ENCODE measurements at places on chromosomes 7 and 10.
A peak's percentile ranks its signal among the peaks of the same experiment; 100 is the strongest.

GRCh38 chr10:22652988-22653481 lies 61.3 kb downstream of the PIP4K2A start:
- no peak for DNase-seq

DNA sequence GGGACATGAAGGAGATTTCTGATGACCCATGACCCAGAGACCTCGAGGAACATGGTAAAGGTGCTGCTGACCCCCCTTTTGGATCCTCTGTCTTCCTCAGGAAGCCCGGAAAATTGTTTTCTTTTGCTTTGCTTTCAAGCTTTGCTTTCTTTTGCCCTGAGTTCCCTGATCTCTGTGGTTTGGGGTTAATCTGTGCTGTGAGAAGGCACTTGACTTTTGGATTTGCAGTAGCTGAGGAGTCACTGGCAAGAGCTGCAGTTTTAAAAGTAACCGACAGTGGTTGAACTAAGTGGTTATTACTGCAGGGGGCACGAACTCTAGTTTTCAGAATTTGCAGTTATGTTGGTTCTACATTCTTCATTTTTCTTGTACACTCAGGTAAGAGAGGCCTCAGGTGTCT lies 53.0 kb downstream of the PDZD8 start:
- DNase-seq: no peak

DNA sequence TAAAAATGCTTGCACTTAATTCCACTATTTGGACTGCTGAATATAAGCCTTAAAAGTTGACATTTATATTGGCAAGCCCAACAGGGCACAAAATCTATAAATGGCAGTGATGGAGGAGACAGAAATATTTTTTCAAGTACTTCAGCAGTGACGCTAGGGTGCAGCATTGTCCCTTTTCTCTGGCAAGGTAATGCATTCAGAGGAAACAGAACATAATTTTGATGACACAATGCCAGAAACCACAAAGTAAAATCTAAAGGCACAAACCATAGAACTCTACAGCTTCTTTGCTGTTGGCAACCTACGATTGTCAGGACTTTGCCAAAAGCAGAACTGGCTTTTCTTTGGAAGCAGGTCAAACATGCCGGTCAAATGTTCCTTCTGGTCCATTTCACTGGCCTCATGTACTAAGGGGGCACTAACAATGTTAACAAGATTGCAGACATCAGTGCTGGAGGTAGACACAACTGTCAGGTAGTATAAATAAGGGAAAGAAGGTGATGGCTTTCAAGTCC lies 30.9 kb upstream of the FAM133B start:
- DNase-seq: peak; percentile 27

- DNase-seq: no peak
These were observed 55.9 kb upstream of the AHR start for GRCh38 chr7:17242504-17242903.
